ENCODE measurements at places on chromosomes 12 and 14. TPM values are rescaled to one million over a fixed set of nuclear protein-coding genes. Genes with fewer than 3 reads are reported as not detected.

DNA sequence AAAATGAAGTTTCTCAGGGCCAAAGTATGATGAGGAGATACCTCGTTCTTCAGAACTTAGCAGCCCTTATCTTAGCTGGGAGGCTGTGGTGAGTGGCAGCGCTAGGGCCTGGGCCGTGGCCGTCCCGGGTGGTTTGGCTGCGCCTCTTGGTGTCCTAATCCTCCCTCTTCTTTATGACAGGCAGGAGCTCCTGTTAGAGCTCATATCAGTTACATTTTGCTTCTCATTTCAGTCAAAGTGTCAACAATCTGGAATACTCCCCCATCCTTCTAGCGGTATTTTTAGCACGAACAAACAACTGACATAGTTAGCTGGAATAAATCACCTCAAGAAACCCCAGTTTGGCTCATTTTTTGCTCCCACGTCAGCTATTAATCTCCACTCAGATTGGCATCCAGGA lies 188.8 kb downstream of the TTC7B start:
- DNase-seq: no peak

DNA sequence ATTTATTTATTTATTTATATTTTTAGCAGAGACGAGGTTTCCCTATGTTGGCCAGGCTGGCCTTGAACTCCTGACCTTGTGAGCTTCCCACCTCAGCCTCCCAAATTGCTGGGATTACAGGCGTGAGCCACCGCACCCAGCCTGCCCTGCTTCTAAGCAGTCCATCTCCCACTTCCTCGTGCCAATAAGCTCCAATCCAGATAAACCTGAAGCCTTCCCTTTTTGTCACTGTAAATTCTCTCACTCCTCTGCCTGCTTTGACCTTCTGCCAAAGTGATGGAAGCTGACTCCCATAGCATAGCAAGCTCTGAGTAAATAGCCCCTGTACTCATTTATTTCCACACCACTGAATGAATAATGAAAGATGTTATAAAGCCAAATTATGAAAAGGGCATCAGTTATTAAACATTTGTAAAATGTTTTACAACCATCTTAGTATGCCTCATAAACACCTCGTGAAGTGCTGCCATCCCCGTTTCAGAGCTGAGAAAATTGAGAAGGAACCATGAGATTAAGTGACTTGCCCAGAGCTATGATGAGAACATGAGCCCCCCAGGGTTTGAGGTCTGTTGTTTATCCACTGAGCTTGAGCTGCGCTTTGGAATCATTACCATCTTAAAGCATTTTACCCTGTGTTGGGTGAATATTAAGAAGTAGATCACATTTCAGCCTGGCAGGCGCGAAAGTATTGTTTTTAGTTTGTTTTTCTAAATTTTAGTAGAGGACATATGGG lies 30.4 kb downstream of the MANSC1 start:
- peak; percentile 33 for DNase-seq

- peak; percentile 85 for DNase-seq
These were observed 217.4 kb upstream of the RTL1 start for GRCh38 chr14:101120641-101121507.

The FSCB gene
- not detected for total RNA-seq

DNA sequence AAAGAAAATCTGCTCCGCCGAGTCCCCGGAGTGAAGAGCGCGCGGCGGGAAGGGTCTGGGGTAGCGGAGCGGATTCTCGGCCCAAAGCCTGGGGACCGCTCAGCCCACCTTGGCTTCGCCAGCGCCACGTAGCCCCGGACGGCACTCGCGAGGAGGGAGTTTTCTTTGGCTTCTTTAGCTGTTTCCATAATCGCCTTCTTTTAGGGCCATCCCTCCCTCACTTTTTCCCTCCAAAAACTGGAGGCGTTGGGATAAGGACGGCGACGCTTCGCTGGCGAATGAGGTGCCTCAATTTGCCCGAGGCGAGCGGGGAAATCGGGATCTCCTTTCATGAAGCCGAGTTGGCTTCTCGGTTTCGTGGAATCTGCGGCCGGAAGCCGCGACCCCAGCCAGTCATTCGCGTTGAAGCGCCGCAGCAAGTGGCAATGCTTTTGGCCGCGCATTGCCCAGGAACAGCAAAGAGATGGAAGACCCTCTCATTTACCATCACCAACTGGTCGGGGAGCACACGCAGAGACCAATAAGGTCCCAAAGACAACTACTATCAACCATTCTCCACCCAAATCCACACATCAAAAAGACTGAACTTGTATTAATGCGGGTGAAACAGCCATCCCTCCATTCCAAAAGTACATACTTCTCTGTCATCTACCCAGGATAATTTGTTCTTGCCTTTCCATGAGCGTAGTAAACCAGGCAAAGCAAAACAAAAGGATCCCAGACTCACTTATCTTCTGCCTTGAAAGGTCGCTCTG lies 8.4 kb upstream of the SIX1 start:
- DNase-seq: no peak

- DNase-seq: no peak
These were observed 144.0 kb upstream of the PLEKHG7 start for GRCh38 chr12:92558806-92559205.

The LYZ gene
- total RNA-seq: 81.9 TPM

DNA sequence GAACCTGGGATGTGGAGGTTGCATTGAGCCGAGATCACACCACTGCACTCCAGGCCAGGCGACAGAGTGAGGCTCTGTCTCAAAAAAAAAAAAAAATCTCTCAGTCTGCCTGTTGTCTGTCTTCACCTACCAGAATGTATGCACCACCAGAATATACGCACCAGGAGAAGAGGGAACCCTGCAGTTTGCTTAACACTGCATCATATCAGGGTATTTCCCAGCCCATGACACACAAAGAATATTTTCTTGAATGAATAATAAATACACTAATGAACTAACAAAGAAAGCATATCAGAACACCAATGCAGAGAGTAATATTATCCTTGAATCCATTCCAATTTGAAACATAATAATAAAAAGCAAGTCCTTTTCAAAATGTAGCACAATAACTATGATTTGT lies 44.2 kb upstream of the FOXN3 start:
- peak; percentile 12 for DNase-seq

GRCh38 chr12:122437656-122438121 lies 15.2 kb upstream of the CLIP1 start:
- DNase-seq: no peak

The SDR9C7 gene
- total RNA-seq: not detected

DNA sequence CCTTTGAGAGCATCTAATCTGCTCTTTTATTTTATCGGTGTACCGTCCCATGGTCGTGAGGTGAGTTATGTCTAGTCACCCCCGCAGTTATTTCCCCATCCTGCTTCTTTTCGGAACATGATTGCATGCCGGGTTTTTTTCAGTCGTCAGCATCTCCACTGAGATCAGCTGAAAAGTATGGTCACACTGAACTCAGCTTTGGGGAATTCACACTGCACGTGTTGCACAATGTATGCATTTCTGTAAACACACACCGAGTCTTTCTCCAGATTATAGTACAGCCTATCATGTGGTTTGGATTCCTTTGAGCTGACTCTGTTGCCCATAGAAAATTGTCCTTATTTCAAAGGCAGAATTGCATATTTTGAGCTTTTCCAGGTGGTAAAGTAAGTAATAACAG lies 24.6 kb downstream of the PLXNC1 start:
- DNase-seq: no peak

- DNase-seq: no peak
These were observed 25.0 kb upstream of the P2RX7 start for GRCh38 chr12:121107681-121108080.

The HOXC10 gene
- 0.16 TPM for total RNA-seq

DNA sequence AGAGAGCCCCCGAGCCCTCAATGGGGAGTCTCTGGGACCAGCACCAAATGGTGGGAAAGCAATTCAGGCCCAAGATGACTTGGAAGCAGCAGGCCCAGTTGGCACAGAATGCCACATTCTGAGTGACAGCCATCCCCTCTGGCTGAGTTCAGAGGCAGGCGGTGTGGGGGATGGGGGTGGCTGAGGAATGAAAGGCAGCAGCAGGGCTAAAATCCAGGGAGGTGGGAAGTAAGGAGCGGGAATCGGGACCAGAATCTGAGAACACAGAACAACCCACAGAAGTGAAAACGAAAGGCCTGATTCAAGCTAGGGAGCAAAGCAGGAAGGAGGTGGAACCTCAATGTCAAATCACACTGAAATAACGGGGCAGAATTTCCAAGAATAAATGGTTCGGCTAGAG lies 171.2 kb downstream of the CALM1 start:
- DNase-seq: no peak

DNA sequence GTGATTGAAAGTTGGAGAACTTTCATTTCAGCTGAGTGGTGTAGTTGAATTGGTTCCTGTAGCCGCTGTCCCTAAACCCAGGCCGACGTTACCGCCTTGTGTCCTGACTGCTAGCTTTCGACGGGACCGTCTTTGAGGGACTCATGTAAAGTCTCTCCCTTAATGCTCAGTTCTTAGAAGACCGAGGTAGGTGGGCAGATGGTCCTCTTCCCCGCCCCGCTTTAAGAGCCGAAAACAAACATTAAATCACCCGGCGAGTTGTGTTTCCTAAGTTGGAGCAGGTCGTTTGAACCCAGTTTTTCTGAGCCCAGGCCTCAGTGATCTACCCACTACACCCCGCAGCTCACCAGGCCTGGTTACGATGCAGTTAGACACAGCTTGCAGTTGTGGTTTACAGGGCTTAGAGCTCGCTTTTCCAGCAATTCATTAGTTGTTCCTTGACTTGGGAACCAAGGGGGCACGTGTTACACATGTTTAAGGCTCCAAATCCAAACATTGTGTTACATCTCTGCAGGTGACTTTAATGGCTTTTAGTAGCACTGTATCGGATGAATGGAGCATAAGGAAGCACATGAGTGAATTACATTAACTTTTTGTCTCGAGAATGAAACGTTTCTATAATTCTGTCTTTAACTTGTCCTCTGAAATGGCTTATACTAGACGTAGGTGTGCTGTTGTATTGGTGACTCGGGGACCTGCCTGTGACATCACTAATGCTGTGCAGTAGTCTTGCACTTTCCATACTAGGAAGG lies 790 bp downstream of the NEDD1 start:
- DNase-seq: no peak

- DNase-seq: no peak
These were observed 64.2 kb downstream of the PHETA1 start for GRCh38 chr12:111304642-111305071.

DNA sequence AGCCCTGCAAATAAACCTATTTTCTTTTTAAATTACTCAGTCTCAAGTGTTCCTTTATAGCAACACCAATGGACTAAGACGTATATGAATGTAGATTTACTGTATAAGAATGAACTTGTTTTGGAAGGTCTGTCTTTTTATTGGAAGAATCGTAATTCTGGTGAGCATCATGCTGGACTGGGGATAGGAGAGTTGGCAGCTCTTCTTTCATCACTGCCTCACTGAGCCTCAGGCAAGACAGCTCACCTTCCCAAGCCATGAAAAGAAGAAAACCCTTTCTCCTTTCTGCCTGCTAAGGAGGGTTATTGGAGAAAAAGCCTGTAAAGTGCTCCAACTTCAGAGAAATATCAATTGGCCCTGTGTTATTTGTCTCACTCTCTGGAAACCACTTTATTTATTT lies 9.1 kb upstream of the RNF34 start:
- DNase-seq: no peak

- DNase-seq: no peak
These were observed 164.5 kb downstream of the ANO2 start for GRCh38 chr12:5780536-5780935.

The ASB2 gene
- 1.2 TPM for total RNA-seq

The COQ6 gene
- 17.1 TPM for total RNA-seq

The YLPM1 gene
- 51.4 TPM for total RNA-seq

DNA sequence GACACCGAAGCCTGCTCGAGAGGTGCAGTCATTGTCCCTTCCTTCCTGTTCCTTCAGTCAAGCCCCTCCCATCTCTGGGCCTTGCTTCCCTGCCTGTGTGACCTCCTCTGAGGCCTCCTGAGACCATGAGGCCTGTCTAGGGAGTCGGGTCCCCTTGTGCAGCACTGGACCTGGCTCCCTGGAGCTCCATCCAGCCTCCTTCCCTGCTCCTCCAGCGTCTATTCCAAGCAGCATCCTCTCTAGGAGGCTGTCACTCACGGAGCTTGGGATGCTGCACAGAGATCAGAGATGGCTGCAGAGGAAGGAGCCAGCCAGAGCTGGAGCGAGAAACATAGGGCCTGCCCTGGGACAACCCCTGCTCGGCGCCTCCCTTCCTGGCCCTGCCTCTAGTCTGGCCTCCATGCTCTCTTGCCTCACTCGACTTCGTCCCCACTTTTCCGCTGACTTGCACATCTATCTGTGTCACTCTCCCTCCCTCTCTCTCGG lies 142.7 kb downstream of the BCL11B start:
- peak; percentile 82 for DNase-seq

The DLK1 gene
- not detected for total RNA-seq

- no peak for DNase-seq
These were observed 80.2 kb downstream of the TMCC3 start for GRCh38 chr12:94570161-94570560.

The BCL11B gene
- total RNA-seq: 0.67 TPM

DNA sequence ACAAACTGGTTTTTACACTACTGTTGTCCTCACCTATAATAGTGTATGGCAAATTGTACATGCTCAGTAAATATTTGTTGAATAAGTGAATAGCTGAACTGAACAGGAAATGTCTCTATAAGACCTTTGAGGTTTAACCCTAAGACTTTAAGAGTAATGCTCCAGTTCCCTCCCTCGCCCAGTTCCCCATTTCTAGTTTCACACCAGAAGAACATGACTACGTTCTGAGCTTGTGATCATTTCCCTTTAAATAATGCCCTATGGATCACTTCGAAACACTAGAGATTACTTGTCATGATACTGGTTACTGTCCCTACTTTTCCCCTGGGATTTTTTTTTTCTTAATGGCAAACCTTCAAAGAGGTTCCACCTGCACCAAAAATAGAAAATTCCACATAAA lies 69.3 kb downstream of the PRKD1 start:
- no peak for DNase-seq

DNA sequence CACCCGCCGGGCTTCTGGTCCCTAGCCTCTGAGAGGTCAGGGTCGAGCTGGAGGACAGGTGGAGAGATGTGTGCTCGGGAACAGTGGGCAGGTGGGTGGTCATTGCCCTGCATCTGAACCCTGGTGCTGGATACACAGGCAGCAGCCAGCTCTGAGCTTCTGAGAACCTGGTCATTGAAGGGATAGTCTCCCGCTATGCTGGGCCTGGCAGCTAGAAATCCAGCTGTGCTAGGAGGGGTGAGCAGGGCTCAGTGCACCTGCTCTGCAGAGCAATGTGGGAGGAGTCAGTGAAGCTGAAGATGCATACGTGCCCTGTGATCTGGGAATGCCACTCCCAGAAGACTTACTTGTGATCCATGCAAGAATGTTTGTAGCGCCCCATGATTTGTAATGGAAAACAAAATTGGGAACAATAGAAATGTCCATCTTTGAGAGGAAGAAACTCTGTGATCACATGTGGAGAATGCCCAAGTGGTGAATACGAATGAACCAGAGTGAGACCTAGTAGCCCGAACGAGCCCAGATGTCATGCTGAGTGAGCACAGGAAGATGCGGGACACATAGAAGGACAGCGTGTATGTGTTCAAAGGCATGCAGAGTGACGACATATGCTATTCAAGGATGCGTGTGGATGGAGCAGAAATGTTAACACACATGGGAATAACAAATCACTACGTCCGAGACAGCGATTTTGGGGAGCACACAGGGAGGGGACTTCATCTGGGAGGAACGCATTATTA lies 63.4 kb downstream of the AACS start:
- DNase-seq: no peak

The NEUROD4 gene
- not detected for total RNA-seq

GRCh38 chr12:67853204-67853603 lies 136.0 kb upstream of the IFNG-AS1 start:
- DNase-seq: no peak

- DNase-seq: no peak
These were observed 200.1 kb downstream of the TMTC2 start for GRCh38 chr12:82886671-82887340.
